ENCODE measurements at places on chromosomes 12 and 14. TPM values are rescaled to one million over a fixed set of nuclear protein-coding genes. Genes with fewer than 3 reads are reported as not detected.

Gene CLEC4D
- total RNA-seq = not detected

Gene ARHGDIB
- total RNA-seq = 7.2 TPM

Gene ZDHHC22
- total RNA-seq = not detected

Gene NAB2
- total RNA-seq = 41.8 TPM

Gene LRRC23
- 7.0 TPM for total RNA-seq

Gene ISM2
- total RNA-seq = 0.09 TPM

Gene NDRG2
- total RNA-seq = 10.5 TPM

Gene GDF3
- not detected for total RNA-seq

Gene DHH
- total RNA-seq = 0.41 TPM

Gene OLR1
- total RNA-seq = not detected

Gene TOMM20L
- total RNA-seq = not detected

Gene NKX2-1
- total RNA-seq = not detected

Measured in fibroblast of the aortic adventitia (primary cell).